ENCODE measurements at places on chromosomes 13 and 19.

DNA sequence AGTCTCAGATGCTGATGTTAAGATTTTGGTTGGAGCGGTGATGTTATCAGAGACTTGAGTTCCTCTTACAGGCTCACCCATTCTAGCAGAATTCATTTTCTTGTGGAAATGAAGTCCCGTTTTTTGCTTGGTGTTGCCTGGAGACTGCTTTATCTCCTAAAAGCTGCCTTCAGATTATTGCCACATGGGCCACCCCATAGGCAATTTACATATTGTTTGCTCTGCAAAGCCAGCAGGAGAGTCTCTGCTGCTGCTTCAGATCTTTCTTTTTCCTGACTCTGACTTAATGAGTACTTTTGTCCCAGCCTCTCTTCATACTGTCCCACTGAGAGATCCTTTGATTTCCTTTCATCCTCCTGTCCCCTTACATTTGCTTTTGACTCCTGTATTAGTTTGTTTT, 114.6 kb downstream of the TDRD3 start:
- no peak for DNase-seq

DNA sequence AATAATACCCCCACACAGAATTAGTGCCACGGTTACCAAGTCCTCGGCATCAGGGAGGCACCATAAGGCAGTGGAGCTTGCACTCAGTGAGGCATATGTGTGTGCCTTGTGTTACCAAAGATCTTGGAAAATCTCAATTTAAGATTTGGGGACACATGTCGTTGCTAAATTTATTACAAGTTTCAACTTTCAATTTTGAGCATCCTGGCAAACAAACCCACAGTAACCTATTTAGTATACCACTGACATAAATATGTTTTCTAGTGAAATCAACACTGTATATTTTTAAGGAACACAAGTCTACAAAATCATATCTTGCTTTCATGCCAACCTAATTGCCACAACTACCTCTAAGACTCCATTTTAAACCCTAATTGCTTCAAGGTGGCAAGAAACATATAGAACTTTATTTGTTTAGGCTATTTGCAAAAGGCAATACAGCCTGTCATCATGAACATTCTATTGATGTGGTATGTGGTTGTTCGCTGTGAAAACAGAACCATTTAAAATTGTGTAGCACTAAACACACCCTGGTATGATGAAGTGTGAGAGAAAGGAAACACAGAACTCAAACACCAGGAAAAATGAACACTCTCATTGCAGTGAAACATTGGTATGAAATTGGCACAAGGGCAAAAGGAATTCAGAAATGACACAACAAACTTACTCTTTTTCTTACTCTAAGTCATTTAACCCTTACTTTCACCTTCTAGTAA, 531.1 kb downstream of the IRS2 start:
- DNase-seq: no peak

- no peak for DNase-seq
Measured at GRCh38 chr19:22263121-22263520, 23.1 kb upstream of the ZNF729 start.

- no peak for DNase-seq
Measured at GRCh38 chr13:22789027-22789593, 391.7 kb upstream of the SGCG start.

DNA sequence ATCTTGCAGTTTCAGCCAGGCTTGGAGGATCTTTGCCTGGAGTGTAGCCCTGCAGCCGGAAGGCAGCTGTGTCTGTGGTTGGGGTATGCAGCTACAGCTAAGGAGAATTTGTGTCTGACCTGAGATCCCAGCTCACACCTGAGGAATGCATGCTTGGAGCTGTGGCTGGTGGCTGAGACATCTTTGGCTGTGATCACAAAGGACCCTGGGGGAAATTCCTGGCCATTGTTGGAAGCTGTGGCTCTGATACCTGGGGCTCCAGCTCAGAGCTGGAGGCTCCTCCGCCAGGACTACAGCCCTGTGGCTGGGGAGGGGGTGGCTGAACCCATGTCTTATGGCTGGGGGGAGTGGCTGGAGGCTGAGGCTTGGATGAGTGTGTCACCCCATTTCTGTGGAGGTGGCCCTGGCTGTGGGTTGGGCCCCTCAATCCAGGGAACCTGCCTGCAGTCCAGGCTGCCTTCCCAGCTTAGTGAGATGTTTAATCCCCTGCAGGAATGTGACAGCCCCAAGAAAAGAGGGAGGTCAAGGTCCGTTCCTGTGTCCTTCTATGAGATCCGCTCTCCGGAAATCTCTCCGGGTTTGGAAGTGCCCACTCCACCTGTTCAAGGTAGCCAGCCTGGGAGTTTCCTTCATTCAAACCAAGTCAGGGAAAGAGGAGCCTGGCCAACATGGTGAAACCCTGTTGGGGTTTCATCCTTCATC, 27.6 kb downstream of the ARHGEF18 start:
- DNase-seq: no peak

- no peak for DNase-seq
Measured at GRCh38 chr19:17103177-17103576, 27.6 kb downstream of the MYO9B start.

GRCh38 chr19:30653646-30654386, 281.6 kb downstream of the ZNF536 start:
- DNase-seq: no peak

DNA sequence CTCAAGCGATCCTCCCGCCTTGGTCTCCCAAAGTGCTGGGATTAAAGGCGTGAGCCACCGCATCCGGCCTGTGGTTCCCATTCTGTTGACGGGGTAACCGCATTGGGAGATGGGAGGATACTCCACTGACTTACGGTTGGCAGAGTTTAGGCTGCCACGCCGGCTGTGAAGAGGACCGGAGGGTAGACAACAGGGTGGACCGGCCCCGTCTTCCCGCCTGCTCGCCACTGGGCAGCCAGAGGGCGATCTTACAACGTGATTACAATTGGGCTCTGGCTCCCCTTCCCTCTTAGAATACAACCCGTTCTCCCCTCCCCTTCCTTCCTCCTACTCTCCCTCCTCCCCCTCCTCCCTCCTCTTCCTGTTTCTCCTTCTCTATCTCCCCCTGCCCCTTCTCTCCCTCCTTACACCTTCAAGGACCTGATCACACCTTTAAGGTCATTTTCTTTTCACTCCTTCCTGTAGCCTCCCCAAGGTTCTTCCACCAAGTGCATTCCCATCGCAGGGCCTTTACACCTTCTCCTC, 957 bp upstream of the CCDC194 start:
- no peak for DNase-seq

DNA sequence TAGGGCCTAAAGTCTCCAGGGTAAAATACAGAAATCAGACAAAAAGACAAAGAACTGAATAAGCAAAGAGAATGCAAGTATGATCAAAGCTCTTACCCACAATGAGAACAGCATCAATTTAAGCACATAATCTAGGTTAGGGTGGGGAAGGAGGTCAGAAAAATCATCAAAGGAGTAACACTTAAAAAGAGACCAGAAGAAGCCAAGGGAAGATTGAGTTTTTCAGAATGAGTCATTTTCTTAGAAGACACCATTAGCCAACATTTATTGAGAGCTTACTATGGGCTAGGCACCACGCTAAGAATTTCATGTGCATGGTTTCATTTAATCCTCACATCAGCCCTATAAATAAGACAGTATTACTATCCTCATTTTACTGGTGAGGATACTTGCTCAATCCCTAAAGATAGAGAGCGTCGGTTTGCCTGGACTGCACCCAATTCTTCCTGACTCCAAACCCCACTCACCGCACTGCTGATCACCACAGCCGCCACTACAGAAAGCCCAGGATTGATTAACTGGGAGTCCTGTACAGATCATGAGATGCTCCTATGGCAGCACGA, 1.7 kb upstream of the SHISA2 start:
- no peak for DNase-seq

GRCh38 chr13:111253365-111253872, 67.0 kb upstream of the TEX29 start:
- no peak for DNase-seq

- no peak for DNase-seq
Measured at GRCh38 chr19:18428173-18428786, 9.1 kb downstream of the SSBP4 start.

- DNase-seq: no peak
Measured at GRCh38 chr13:44904967-44905366, 84.3 kb downstream of the NUFIP1 start.

DNA sequence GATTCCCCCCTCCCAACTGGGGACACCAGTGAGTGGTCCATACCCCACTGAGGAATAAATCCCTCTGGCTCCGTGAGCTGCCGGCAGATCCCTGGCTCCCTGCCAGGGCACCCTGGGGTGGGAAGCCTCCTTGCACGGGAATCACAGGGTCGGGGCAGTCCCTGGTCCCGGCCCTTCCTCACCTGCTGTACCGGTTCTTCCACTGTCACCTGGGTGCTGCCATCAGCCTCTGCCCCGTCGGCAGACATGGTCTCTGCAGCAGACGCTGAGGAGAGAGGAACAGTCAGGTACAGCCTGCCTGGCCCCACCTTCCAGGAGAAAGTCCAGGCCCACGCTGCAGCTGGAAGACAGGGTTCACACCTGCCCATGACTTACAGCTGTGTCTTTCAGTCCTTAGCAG, 6.3 kb downstream of the PLIN3 start:
- no peak for DNase-seq

DNA sequence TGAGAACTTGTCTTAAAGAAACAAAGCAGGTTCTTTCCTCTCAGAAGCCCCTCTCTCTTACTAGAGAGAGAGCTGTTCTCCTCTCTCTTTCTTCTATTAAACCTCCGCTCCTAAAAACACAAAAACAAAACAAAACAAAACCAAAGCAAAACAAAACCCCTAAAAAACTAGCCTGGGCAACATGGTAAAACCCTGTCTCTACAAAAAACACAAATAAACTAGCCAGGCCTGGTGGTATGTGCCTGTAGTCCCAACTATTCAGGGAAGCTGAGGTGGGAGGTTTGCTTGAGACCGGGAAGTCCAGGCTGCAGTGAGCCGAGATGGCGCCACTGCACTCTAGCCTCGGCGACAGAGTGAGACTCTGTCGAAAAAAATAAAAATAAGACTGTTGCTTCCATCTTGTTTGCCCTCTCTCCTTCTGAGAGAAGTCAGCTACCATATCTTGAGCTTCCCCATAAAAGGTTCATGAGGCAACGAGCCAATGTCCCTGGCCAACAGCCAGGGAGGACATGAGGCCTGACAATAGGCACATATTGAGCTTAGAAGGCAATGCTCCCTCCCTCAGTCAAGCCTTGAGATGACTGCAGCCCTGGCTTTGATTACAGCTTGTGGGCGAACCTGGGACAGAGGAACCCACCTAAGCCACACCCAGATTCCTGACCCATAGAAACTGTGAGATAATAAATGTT, 17.5 kb upstream of the FLT3 start:
- DNase-seq: no peak

- no peak for DNase-seq
Measured at GRCh38 chr13:43877766-43878165, 1.8 kb downstream of the CCDC122 start.

DNA sequence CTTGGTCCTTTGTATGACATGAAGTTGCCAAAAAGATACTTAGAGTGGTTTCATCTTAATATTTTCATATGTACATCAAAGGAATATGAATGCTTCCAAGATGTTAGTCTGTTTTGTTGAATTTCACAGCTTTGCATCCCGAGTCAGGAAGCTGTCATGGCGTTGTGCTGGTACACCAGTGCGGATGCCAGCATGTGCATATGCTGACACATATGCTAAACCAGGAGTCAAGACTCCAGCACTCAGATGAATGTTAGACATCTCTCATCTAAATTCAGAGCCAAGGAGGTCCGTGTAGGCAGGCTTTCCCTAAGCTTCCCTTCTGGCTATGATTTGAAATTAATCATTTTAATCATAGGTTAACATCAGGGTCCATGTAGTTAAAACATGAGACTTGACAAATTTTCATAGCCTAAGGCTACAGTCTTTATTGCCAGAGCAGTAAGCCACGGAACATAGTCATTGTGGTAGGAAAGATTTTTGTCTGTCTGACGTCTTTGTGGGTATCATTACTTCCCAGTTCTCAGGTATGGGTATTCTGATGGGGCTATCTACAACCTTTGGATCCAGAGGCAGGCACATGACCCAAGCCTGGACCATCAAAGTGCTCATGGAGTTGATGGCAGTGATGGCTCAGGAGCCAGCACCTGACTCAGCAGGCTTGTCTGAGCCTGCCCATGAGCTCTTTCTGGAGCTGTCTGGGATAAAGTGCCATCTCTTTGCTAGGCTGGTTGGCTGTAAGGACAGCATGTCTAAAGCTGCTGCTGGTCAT, 246.1 kb downstream of the KCNRG start:
- no peak for DNase-seq

DNA sequence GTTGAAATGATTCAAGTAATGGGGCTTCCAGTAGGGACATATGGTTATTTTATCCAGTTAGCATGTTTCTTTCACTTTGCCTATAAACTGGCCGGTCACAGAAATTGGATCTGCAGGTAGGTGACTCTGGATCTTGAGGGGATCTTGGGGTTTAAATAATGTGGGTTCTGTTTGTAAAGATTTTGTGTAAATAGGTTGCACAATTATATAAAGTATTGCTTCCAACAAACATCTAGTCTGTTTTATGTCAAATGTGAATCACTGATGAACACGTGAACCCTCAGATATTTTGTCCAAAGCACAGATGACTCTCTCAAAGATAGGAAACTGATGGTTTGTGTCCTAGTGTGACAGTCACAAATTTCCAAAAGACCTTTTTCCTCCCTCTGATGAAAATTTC, 98.4 kb downstream of the ZIC5 start:
- DNase-seq: no peak

GRCh38 chr13:58340895-58341294, 709.4 kb downstream of the PCDH17 start:
- DNase-seq: no peak

DNA sequence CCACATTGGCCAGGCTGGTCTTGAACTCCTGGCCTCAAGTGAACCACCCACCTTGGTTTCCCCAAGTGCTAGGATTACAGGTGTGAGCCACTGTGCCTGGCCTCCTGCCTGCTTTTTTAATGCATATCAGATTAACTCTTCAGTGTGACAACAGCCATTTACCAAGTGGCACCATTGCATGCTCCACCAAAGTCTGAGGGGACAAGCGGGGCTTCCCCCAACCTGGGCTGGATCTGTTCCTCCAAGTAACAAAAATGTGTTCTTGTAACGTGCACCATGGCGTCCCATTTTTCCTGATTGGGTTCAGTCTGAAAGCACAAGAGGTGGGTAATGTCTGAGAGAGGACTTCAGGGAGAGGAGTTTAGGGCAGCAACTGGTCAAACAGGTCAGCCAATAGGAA, 77.8 kb downstream of the TEX29 start:
- DNase-seq: no peak

GRCh38 chr13:78806457-78806856, 147.5 kb upstream of the OBI1 start:
- DNase-seq: no peak

GRCh38 chr13:37914781-37915391, 45.3 kb upstream of the TRPC4 start:
- no peak for DNase-seq

DNA sequence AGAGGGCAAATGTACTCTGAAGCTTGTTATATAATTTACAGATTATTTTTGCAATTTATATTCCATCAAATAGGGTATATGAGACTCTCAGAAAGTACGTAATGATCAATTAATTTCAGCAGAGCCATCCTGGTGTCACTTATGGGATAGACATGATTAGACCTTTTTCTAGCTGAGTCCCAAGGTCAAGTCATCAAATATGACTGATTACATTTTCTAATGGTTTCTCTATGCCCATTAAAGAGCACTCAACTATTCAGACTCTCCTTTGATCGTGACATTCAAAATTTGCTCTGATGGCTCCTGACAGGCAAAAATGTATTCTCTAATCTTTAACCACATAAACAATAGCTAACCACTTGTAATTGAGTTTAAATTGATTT, 469.2 kb downstream of the COG6 start:
- DNase-seq: no peak

Data from stimulated activated CD4-positive, alpha-beta T cell treated with anti-CD3 and anti-CD28 coated beads, TNF-alpha, amount 100 ng/mL, for 48 hours (primary cell).